ENCODE measurements at places on chromosomes 12 and 14.
A peak's percentile ranks its signal among the peaks of the same experiment; 100 is the strongest.

DNA sequence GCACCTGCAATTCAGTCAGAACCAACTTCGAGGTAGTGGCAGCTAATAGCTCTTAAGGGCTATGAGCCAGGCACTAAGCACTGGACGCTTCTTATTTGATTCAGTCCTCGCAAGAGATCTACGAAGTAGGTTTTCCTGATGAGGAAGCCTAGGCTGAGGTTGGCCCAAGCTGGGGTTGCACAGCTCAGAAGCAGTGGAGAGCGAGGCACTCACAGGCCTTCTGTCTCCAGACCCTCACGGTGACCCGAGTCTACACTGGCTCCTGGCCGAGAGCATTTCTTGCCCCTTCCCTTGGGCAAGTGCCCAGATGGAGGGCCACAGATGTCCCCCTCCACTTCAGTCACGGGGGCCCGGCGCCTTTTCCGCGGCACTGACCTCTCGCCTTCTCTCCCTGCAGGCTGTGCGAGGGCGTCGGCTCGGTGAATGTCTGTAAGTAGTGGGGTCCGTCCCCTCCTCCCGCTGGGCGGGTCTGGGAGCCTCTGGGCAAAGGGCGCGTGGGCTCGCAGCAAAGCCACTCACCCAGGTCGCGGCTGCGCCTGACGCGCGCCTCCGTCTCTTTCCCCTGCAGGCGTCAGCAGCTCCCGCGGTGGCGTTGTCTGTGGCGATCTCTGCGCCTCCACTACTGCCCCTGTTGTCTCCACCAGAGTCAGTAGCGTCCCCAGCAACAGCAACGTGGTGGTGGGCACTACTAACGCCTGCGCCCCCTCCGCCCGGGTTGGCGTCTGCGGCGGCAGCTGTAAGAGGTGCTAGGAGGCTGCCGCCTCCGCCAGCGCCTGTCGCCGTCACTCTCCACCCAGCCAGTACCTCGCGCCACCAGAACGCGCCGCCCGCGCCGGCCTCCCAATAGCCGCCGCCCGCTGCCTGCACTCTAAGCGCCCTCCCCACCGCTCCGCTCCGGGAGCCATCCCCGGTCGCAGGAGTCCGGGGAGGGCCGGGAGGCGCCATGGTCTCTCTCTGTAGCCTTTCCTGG is 13.1 kb downstream of the KRT83 start:
- peak; percentile 77 for DNase-seq

DNA sequence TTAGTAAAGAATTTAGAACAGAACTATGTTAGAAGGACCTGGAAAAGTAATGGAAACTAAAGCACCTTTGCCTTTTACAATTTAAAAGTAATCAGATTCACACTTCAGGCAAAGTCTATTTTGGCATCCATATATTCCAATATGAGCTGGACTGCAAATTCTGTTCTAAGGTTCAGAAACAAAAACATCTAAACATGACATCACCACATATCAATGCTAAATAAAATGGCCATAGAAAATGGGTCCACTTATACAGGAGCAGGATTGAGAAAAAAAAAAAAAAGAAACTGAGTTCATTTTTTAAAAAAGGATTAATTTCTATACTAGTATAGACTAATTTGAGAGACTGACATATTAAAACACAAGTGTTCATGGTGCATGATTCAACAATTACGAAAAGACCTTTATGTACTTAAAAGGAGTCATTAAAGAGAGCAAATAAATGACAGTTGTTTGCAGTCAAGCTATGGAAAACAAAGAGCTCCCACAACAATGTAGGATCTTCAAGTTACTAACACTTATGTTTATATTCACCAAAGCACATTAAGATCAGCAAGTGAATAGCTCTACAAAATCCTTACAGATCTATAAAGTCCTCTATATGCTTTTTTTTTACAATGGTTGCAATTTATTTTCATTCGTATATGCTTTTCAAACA is 45.7 kb downstream of the DICER1 start:
- no peak for DNase-seq

DNA sequence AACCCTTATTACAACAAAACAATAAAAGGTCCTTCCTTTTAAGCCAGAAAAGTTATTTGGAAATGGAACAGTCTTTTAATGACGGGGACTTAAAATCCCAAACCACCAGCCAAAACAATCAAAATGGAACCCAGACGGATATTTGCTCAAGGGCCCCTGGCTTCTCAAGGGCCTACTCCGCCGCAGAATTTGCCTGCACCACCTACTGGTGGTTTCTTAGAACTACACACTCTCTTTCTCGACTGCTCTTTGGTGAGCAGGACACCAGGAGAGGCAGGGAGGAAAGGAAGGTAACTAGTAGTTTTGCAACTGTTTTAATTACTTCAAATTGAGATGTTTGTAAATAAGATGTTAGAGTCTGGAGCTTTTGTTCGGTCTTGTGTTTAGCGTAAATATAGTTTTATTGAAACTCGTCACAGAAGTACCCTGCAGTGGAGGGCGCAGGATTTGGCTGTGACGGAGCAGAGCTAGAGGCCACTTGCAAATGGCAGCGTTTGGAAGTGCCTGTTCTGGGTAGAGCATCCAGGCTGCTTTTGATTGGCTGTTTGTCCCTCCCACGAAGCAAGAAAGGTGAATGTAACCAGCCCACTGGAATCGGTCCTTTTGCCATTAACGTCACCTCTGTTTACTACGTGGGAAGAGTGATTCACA is 238.5 kb downstream of the CACNA1C start:
- no peak for DNase-seq

- DNase-seq, result no peak
These were observed 14.9 kb downstream of the C2CD5 start for GRCh38 chr12:22529281-22530060.

GRCh38 chr14:105914738-105915385 is 388.5 kb downstream of the TMEM121 start:
- no peak for DNase-seq

DNA sequence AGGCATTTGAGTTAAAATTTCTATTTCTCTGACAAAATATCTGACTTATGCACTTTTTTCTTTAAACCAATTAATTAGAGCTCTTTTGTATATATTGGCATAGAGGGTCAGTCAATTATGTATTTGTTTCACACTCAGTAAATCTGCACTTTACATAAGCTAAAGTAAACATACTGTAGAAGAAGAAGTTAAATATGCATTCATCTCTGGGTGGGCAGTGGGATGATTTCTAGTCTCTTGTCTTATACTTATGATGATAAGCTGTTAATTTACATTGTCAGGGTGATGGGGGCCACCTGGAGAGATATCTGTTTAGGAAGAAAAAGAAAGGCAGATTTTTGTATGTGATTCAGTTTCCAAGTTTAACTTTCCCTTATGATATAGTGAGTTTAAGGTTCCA is 330.8 kb downstream of the IPO8 start:
- no peak for DNase-seq

GRCh38 chr14:106622200-106622745 is 1095.9 kb downstream of the TMEM121 start:
- DNase-seq, result no peak

DNA sequence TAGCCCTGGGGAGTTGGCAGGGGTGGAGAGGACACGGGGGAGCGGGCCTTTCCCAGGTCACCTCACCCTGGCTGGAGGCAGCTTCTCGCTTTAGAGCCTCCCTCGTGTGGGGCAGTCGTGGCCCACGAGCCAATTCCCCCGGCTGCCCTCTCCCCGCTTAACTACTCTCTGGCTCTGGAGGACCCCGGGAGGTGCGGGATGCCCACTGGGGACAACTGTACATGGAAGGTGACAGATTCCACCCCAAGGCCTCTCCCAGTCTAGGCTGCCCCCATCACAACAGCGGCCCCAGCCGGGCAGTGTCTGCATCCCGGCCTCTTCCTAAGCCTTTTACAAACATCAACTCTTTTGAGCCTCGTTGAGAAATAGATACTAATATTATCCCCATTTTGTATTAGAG is 78.1 kb downstream of the KIF26A start:
- DNase-seq, result no peak

- DNase-seq, result no peak
These were observed 2.3 kb downstream of the TMEM116 start for GRCh38 chr12:112010415-112011344.

DNA sequence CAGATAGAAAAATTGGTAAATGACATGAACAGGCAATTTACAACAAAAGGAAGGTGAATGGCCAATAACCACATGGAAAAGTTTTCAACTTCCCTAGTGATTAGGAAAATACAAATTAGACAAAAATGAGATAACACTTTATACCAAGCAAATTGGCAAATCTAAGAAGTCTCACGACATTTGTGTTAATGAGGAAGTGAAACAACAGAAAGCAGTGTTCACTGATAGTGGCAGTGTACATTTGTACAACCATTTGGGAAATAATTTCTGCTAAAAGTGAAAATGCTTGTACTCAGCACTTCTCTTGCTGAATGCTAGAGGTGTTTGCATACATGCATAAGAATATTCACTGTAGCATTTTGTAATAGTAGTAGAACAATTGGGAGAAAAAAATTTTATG is 126.6 kb downstream of the LLPH start:
- no peak for DNase-seq

- DNase-seq, result no peak
These were observed 122.7 kb downstream of the SSPN start for GRCh38 chr12:26317942-26318575.
